Ovary (tissue), 10 donors: ENCODE measurements at places on chromosomes 7 and 10.

- no peak for DNase-seq
Measured at GRCh38 chr7:91973639-91974038, 33.0 kb downstream of the AKAP9 start.

DNA sequence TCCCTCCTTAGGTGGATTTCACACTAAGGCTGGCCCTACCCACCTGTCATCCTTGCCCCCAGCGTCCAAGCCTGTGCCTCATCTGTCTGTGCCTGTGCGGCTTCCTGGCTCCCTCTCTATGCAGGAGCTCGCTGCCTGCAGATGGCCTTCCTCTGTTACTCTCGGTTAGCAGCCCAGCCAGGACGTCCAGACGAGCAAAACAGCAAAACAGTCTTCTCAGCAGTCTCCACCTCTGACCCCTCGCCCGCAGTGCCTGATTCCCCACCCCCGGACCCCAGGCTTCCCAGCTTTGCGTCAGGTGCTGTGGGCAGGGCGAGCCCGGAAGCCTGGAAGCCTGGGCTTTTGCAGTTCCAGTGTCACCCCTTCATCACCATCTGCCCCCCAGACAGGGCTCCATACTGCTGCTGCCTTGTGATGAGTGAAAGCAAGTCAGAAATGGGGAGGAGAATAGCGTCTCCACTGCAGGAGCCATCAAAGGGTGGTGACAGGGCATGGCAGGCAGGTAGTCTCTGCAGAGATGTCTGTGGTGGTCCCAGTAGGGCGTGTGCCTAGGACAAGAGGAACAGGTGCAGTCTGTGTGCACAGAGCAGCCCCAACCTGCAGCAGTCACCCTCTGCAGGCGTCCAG lies 88.5 kb downstream of the ADCY1 start:
- DNase-seq, result peak; percentile 7

GRCh38 chr7:16634271-16634738 lies 11.2 kb downstream of the ANKMY2 start:
- DNase-seq, result no peak

DNA sequence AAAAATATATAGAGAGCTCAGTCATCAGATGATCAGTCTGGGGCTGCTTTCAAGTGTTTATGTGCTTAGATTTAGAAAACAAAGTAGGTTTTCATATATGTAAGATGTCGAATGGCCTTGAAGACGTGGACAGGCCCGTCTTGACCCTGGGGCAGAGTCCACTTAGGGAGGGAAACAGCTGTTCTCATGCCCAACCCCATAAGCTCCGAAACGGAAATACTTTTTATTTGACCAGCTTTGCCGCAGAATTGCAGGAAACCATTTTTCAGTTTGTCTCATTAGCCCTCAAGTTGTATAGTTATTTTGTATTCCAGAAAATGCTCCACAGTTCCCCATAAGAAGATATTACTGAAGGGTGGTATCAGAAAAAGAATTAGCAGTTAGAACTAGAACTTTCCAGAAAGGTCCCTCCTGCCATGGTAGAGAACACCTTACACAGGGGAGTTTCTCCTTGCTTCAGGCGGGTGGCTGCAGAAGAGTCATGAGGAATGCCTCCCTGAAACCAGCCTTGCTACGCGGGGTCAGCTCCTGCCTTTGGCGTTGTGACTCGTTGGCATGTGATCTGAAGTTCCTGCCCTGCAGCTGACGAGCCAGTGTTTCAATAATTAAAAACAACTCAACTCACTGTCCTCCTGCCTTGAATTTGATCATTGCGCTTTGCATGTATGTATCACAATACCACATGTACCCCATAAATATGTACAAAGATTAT lies 192.7 kb downstream of the CELF2 start:
- DNase-seq, result no peak

- DNase-seq, result no peak
Measured at GRCh38 chr7:20385126-20385525, 54.4 kb downstream of the ITGB8 start.
